ENCODE measurements at places on chromosomes 16 and 17.

DNA sequence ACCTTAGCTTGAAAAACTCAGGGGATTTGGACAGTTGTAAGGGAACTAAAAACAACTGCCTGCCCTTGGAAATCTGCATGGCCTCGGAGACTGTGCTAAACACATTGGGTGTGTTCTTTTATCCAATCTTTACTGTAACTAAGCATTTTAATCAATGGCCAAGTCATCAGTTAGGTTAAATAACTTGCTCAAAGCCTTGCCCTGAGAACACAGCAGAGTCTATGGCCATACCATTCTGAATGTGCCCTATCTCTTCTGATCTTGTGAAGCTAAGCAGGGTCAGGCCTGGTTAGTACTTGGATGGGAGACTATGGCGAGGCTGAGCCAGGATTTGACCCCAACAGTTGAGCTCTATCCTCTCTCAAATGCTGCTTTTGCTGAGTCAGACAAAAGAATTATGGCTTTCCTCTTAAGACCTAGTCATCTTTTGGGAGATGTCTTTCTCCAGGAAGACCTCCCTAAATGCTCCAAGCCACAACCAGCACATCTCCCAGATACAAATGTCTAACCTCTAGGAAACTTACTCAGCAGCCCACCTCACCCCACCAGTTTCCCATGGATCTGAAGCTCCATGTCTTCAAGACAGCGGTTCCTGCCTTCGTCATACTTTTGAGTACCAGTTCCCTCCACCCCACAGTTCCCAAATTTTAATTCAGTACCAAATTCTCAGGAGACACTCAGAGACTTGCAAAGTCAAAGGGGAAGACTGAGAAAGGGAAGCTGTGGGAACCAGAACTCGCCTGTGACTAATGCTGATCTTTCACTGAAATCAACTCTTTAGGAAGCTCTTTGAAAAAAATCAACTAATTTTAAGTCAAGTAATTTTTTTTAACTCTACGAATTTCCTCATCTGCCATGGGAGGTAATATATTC, 336.1 kb downstream of the MAF start:
- no peak for DNase-seq

- no peak for DNase-seq
These were observed 6.9 kb downstream of the KARS1 start for GRCh38 chr16:75640598-75640997.

- DNase-seq = no peak
These were observed 64.1 kb downstream of the PLD6 start for GRCh38 chr17:17141860-17142552.

GRCh38 chr17:57475796-57476195, 219.5 kb downstream of the MSI2 start:
- no peak for DNase-seq

GRCh38 chr16:89179656-89180315, 8.2 kb downstream of the CDH15 start:
- DNase-seq = no peak

DNA sequence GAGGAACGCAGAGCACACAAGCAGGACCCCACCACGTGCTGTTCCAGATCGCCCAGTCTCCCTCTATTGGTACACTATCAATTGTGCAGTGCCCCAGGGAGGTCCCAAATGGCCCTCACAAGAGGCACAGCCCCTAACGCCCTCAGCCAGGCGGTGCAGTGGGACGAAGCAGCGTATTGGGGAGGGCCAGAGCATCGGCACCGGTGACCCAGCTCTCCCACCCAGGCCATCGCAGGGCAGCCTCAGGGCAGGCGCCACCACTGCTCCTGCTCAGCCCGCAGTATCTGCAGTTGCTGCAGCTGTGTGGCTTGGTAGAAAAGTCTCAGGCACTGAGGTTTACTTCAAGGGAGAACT, 5.9 kb upstream of the FAAP100 start:
- no peak for DNase-seq

- DNase-seq = no peak
These were observed 36.9 kb downstream of the DYNLRB2 start for GRCh38 chr16:80577485-80578280.
